ENCODE measurements at places on chromosomes 6 and 20.

GRCh38 chr20:63641146-63641791 is 12.0 kb downstream of the STMN3 start:
- no peak for DNase-seq

GRCh38 chr6:113680301-113680700 is 176.8 kb upstream of the MARCKS start:
- DNase-seq: no peak

GRCh38 chr6:170229851-170230519 is 60.9 kb downstream of the DLL1 start:
- DNase-seq: no peak

GRCh38 chr6:71262914-71263313 is 25.7 kb upstream of the OGFRL1 start:
- DNase-seq: no peak

DNA sequence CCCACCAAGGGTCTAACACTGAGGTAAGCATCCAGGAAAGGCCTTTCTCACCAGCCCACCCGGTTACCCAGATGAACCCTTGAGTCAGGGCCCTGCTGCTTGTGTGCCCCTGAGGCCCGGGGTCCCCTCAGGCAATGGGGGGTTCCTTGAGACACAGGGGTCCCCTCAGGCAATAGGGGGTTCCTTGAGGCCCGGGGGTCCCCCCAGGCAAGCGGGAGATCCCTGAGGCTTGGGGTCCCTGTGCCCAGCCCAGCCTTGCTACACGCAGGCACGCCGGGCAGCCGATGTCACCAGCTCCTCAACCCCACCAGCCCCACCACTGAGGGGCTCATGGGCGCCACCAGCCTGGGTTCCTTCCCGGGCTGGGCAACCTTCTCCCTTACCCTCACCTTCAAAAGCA is 247.2 kb downstream of the TTLL2 start:
- DNase-seq: no peak

- DNase-seq: no peak
These were observed 72.7 kb downstream of the ELOVL4 start for GRCh38 chr6:79874531-79875134.

- no peak for DNase-seq
These were observed 200.0 kb downstream of the ZMYND8 start for GRCh38 chr20:47156301-47157137.

DNA sequence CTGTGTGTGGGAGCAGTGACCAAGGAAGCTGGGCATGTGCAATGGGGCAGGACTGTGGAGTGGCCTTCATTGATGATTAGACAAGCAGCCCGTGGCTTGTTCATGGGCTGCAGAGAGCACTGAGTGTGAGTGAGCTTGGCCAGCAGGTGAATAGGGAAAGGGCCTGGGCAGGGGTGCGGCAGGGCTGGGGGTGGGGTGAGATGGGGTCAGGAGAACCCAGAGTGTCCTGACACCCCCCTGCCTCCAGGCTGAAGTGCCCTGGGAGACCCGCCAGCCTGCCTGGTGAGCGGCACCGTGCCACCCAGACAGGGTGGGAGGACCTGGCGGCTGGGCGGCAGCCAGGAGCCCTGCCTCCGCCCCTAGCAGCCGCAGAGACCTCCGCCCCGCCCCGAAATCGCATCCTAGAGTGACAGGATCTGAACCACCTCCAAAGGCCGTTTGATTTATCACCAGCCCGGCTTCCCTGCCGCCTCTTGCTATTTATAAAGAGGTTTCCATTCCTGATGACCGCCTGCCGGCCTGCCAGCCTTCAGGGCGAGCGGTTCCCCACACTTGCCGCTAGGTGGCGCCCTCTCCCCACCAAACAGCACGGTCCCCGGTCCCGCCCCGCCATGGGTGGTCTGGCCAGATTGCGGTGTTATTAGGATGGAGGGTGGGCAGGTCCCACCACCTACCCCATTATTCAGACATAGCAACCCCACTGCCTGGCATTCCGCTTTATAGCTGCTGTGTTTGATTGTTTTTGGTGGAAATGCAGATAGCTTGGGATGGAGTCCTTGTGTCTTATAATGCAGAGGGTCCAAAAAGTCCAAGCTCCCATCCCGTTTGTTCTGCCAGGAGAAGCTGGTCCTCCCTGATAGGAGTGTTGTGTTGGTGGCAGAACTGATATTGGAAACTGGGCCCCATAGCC is 3.5 kb downstream of the MYLK2 start:
- peak; percentile 72 for DNase-seq

DNA sequence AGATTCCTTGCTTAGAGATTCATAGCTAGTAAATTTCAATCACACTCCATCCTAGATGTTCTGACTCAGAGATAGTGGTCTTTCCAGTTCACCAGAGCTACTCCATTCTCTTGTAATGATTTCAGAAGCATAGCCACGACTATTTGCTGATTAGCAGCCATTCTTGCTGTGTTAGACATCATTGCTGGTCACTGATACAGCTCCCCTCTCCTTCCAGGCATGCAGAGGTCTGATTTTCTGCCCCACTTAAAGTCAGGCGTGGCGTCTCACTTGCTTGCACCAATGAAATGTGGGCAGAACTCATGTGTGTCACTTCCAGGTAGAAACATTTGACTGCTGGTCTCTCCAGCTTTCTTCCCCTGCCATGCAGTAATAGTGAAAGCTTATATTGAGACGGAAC is 168.9 kb upstream of the JARID2 start:
- DNase-seq: no peak

DNA sequence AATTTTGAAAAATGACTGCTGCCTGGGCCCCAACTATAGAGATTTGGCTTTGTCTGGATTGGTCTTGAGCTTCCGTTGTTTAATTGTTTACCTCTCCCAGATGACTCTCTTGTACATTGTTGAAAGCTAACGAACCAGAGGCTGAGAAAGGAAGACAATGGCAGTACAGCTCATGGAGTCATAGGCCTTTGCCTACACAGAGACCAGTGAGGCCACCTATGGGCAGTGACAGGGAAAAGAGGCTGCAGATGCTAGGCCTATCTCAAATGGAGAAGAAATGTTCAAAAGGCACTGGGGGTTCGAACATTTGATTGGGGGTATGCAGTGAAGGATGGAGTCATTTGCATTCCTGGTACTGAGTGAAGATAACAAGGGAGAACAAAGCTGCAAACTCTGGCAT is 29.1 kb downstream of the OPN5 start:
- DNase-seq: no peak

GRCh38 chr6:82980086-82980485 is 85.6 kb downstream of the UBE3D start:
- no peak for DNase-seq

- DNase-seq: no peak
These were observed 761.1 kb upstream of the MMS22L start for GRCh38 chr6:98044151-98044561.

GRCh38 chr6:44805238-44805846 is 417.8 kb downstream of the CDC5L start:
- DNase-seq: no peak

DNA sequence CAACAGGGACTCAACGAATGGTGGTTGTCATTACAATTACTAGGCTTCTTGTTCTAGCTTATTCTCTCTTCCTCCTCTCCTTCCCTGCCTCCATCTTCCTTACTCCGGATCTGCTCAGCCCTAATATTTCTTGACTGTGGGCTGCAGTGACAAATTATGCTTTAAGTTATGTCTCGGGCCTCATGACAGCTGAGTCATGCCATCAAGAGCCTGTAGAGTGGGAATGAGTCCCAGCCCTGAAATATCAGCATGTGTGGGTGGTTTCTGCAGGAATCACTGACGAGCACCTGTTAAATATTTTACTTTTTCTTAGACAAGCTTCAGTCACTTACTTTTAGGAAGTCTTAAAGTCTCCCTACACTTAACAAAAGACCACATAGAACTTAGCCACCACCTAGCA is 83.1 kb upstream of the CBLN4 start:
- DNase-seq: no peak

- DNase-seq: no peak
These were observed 21.9 kb downstream of the SLC17A5 start for GRCh38 chr6:73631849-73632248.

DNA sequence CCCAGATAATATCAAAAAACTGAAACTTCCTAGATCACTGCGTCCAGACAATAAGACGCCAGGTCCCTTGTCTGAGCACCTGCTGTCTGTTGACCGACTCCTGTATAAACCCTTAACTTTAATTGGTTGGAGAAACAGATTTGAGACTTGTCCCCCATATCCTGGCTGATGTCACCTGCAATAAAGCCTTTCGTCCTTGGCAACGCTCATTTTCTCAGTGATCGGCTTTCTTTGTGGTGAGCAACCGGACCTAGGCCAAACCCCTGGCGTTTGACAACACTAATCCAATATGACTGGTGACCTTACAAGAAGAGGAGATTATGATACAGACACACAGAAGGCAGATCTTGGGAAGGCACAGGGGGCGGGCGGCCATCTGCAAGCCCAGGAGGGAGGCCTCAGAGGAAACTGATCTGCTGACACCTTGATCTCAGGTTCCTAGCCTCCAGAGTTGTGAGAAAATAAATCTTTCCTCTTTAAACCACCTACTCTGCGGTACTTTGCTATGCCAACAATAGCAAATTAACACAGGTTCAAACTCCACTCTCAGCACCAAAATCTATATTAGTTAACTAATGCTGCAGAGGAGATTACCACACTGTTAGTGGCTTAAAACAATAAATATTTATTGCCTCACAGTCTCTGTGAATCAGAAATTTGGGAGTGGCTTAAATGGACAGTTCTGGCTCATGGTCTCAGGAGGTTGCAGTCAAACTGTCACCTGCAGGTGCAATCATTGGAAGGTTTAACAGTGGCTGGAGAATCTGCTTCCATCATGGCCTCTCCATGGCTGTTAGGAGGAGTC is 178.7 kb downstream of the OTOR start:
- no peak for DNase-seq

- no peak for DNase-seq
These were observed 324 bp downstream of the JPH2 start for GRCh38 chr20:44186674-44187053.

DNA sequence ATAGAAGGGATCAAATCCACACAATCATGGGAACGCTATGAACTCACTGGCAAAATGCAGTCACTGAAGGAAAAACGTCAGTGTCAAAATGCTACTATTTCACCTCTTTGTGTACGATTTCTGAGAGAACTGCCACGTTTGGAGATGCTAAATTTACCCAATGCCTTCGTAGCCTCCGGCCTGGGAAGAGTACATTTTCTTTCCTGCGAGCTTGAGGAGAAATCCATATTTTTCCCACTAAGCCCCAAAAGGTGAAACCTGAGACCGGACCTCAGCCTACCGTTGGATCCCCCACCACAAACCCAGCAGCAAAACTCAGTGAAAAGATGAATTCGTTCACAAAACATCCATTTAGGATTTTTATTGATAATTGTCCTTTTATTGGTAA is 131.7 kb downstream of the GPX5 start:
- DNase-seq: no peak

GRCh38 chr20:53595018-53595378 is 1.4 kb upstream of the ZNF217 start:
- no peak for DNase-seq

DNA sequence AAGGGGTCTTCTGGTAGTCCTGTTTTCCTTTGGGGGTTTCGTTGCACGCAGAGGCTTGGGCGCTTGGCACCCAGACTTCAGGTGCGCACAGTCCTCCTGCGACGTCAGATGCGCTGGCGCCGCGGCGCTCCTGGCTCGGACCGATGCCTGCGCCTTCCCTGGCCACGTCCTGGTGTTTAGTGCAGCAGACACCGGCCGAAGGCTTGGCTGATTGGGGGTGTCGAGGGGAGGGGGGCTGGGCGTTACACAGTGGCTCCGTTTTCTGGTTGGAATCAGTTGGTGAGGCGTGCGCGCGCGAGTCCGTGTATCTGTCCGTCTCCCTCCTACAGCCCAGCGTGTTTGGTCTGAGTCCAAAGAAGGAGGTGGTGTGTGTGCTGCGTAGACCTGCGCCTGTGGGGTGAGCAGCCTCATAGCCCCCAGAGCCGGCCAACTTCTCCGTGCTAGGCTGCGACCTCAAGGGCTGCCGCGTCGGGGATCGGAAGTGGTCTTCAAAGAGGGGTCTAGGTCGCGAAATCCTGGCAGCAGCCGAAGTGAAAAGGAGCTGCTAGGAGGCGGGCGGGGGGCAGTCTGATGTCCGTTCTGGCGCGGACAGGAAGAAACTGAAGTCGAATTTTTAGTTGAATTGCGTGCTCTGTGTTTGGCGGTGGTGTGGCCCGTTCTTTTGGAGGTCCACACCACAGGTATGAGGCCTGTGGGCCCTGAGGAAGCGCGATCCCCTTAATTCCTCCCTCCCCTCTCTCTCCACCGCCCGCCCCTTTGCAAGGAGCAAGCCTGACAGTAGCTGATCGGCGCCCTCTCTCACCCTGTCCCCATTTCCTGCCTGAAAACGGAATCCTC is 1.5 kb downstream of the SYNDIG1 start:
- no peak for DNase-seq

GRCh38 chr6:106103728-106104109 is 17.6 kb downstream of the PRDM1 start:
- peak; percentile 18 for DNase-seq

All from stimulated activated CD4-positive, alpha-beta T cell treated with anti-CD3 and anti-CD28 coated beads, Interleukin-1b, Interleukin-23, amount 100 ng/mL, for 1 hour (primary cell).